Type B pancreatic cell (in vitro differentiated cells): ENCODE measurements at places on chromosomes 1 and 21. TPM values are rescaled to one million over a fixed set of nuclear protein-coding genes. Genes with fewer than 3 reads are reported as not detected.

- H3K4me3 ChIP-seq, result no peak overlapping the region
- H3K27ac ChIP-seq, result no peak overlapping the region
- H3K36me3 ChIP-seq, result peaks cover 25% of the 10 kb centered on the region
- H3K27me3 ChIP-seq, result no peaks in the 10 kb centered on the region
- peaks cover 38% of the 10 kb centered on the region for H3K4me1 ChIP-seq
- no peak for DNase-seq
Measured at GRCh38 chr1:150472601-150473200, 14.5 kb upstream of the TARS2 start.

Gene PIGR
- total RNA-seq, result 16.9 and 30.1 TPM in 2 replicates

DNA sequence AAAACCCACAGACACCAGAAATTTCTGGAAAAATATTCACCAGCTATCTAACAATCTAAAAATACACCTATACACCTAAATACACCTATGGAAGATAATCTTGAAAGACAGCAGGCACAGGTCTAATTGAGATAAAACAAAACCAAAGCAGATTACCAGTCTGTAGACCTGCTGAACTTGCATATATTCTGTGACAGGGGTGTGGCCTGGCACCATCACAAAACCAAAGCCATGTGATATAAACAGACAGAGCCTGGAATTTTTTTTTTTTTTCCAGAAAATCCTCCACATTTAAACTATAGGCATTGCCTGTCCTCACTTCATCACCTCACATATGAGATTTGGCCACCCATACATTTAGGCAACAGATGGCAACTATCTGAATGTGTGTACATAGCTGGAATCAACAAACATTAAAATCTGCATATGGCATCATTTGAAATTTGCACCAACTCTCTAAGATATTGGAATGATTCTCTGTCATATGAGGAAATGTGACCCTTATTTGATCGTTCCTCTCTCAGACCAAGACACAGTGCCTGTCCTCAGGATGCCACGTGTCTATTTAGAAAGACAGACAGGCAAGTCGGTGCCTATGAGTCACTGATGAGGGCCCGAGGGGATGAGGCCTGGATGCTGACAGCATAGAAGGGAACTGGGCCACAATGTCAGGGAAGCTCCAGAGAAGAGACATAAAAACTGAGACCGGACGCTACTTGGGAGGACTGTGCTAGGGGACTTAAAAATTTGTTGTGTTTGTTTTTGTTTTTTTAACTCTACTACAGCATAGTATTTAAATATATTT is 32.6 kb downstream of the NMNAT2 start:
- peaks cover 8% of the 10 kb centered on the region for H3K4me1 ChIP-seq
- H3K27ac ChIP-seq, result no peak overlapping the region
- no peaks in the 10 kb centered on the region for H3K27me3 ChIP-seq

- H3K4me3 ChIP-seq, result no peak overlapping the region
- no peaks in the 10 kb centered on the region for H3K36me3 ChIP-seq
- no peaks in the 10 kb centered on the region for H3K4me1 ChIP-seq
- no peaks in the 10 kb centered on the region for H3K27me3 ChIP-seq
- peak overlapping the region; percentile 35 for H3K27ac ChIP-seq
Measured at GRCh38 chr1:185017338-185017737, 28.0 kb upstream of the RNF2 start.

DNA sequence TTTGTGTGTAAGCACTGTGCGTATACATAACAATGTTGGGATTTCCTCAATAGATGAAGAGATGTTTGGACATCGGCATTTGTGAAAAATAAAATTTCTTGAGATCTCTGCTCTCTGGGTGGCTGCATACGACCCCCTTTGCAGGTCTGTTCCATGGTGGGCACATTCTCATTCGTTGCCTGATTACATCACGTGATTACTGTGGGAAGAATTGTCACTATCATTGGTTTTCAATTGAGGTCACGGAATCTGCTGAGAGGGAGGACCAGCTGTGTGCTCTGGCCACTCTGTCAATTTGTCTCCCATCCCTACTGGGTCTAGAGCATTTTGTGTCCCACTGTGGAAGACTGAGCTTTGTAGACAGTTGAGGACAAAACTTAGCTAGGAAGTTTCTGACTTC is 81.8 kb downstream of the DISC1 start:
- no peak overlapping the region for H3K4me3 ChIP-seq
- H3K27ac ChIP-seq, result no peak overlapping the region
- H3K27me3 ChIP-seq, result peaks cover 4% of the 10 kb centered on the region
- no peak for DNase-seq
- H3K4me1 ChIP-seq, result no peaks in the 10 kb centered on the region

DNA sequence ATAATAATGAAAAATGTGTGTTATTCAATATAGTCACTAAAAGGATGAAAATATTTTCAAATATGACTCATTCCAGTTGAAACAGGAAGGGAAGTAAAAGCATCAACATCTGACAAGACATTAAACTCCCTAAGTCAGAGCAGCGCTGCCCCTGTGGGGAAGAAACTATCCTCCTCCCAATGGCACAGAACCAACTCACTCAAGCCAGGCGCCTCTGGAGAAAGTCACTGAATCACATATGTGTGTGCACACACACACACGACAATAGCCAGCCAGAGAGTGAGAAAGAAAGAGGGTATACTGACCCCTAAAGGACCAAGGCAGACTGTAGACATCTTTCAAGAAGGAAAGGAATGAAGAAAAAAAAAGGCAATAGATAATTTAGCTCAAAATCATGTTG is 126.9 kb downstream of the SETD4 start:
- peaks cover 3% of the 10 kb centered on the region for H3K4me1 ChIP-seq
- no peak overlapping the region for H3K27ac ChIP-seq
- no peaks in the 10 kb centered on the region for H3K36me3 ChIP-seq
- DNase-seq, result no peak
- peaks cover 3% of the 10 kb centered on the region for H3K27me3 ChIP-seq

DNA sequence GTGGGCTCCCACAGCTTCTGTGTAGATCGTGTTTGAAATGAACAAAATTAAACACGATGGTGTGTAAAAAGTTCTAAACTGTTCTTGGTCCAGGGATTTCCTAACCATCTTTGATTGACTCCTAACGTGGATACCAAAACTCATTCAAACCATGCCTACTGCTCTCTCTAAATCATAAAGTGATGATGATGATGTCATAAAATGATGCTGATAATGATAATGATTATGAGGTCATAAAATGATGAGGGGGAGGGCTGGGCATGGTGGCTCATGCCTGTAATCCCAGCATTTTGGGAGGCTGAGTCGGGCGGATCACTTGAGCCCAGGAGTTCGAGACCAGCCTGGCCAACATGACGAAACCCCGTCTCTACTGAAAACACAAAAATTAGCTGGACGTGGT is 133.3 kb upstream of the COA6 start:
- H3K4me1 ChIP-seq, result peaks cover 7% of the 10 kb centered on the region
- no peak overlapping the region for H3K27ac ChIP-seq
- DNase-seq, result no peak

GRCh38 chr1:169161496-169162194 is 55.2 kb downstream of the ATP1B1 start:
- no peaks in the 10 kb centered on the region for H3K27me3 ChIP-seq
- H3K4me1 ChIP-seq, result no peaks in the 10 kb centered on the region
- no peak for DNase-seq
- no peaks in the 10 kb centered on the region for H3K36me3 ChIP-seq

GRCh38 chr1:156826630-156827029 is 10.0 kb upstream of the SH2D2A start:
- peaks cover 5% of the 10 kb centered on the region for H3K4me1 ChIP-seq
- H3K27ac ChIP-seq, result no peak overlapping the region
- H3K36me3 ChIP-seq, result no peaks in the 10 kb centered on the region
- H3K27me3 ChIP-seq, result peaks cover 57% of the 10 kb centered on the region

DNA sequence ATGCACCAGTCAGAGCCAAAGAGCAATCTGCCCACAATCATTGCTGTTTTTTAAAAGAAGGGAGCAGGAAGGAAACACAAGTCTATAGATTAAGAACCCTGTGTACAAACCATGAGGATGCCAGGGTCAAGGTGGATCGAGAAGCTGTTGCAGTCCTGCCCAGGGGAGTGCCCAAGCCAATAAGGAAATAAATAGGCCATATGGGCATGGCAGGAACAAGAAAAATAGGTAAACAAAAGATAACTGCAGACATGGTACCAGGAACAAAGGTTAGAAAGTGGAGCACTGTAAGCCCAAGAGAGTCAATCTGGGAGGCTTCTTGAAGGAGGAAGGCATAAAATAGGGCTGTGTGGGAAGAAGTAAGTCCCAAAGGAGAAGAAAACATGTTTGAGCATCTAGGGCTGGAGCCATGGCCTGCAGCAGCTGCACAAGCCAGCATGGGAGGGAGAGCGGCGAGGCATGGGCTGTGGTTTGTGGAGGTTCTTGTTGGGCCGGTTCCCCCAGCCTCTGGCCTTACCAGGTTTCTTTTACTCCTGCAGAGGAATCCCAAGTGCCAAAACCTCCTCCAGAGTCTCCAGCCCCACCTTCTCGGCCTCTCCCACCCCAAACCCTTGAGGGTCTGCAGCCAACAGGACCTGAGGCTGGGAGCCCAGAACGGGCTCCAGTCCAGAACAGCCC is 13.6 kb downstream of the INAVA start:
- H3K4me3 ChIP-seq, result no peak overlapping the region
- peaks cover 10% of the 10 kb centered on the region for H3K36me3 ChIP-seq
- DNase-seq, result no peak
- H3K27ac ChIP-seq, result peak overlapping the region; percentile 22
- no peaks in the 10 kb centered on the region for H3K4me1 ChIP-seq

GRCh38 chr1:198967566-198967965 is 328.7 kb downstream of the PTPRC start:
- H3K4me1 ChIP-seq, result no peaks in the 10 kb centered on the region
- DNase-seq, result no peak
- no peak overlapping the region for H3K27ac ChIP-seq
- no peaks in the 10 kb centered on the region for H3K27me3 ChIP-seq
- no peak overlapping the region for H3K4me3 ChIP-seq

Gene GJB3
- total RNA-seq, result 6.5 and 19.5 TPM in 2 replicates

Gene DMBX1
- 0.10 TPM in 1 of 2 replicates, not detected in the other for total RNA-seq

DNA sequence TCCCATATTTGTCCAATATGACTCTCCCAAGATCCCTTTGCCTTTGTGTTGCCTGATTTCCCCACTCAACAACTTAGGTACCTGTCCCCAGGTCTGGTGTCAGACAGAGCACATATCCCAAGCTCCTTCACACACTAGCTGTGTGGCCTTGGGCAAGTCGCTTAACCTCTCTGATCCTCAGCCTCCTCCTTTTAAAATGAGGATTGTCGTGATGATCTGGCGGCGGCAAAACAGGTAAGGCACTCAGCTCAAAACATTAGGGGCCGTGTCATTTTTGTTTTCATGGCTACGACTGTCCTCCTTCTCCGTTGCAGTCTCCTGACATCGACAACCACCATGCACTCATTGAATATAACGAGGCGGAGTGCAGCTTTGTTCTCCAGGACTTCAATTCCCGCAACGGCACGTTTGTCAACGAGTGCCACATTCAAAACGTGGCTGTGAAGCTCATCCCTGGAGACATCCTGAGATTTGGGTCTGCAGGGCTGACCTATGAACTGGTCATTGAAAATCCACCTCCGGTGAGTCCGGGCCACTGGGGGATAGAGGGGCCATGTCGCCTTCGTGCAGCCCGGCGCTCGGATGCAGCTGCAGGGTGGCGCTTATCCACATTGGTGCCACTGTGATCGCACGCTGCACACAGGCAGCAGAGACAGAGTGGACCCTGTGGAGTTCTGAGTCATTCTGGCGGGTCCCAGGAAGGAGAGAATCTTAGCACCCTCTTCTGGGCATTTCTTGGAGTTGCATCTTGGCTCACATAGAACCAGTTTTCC is 25.2 kb downstream of the FHAD1 start:
- H3K27ac ChIP-seq, result peak overlapping the region; percentile 63
- no peaks in the 10 kb centered on the region for H3K36me3 ChIP-seq
- peaks cover 4% of the 10 kb centered on the region for H3K27me3 ChIP-seq

Gene LYPD8
- total RNA-seq, result not detected in 2 replicates

- H3K4me1 ChIP-seq, result peaks cover 39% of the 10 kb centered on the region
- no peaks in the 10 kb centered on the region for H3K36me3 ChIP-seq
- H3K27me3 ChIP-seq, result no peaks in the 10 kb centered on the region
- H3K4me3 ChIP-seq, result peak overlapping the region; percentile 91
- peak overlapping the region; percentile 99 for H3K27ac ChIP-seq
Measured at GRCh38 chr1:26692793-26693490, 2.9 kb upstream of the ARID1A start.

Gene ETNK2
- total RNA-seq, result 7.3 and 10.0 TPM in 2 replicates

GRCh38 chr1:100443811-100444571 is 91.7 kb downstream of the CDC14A start:
- H3K4me1 ChIP-seq, result peaks cover 27% of the 10 kb centered on the region
- peaks cover 11% of the 10 kb centered on the region for H3K36me3 ChIP-seq
- peak overlapping the region; percentile 95 for H3K27ac ChIP-seq
- peak overlapping the region; percentile 69 for H3K4me3 ChIP-seq
- H3K27me3 ChIP-seq, result no peaks in the 10 kb centered on the region

Gene OR2L8
- total RNA-seq, result not detected in 2 replicates

Gene GJB4
- 0.48 and 0.50 TPM in 2 replicates for total RNA-seq

Gene GUCA2A
- 2.9 and 7.4 TPM in 2 replicates for total RNA-seq

- H3K36me3 ChIP-seq, result peaks cover 8% of the 10 kb centered on the region
- H3K4me1 ChIP-seq, result peaks cover 18% of the 10 kb centered on the region
- H3K4me3 ChIP-seq, result peak overlapping the region; percentile 61
- peaks cover 2% of the 10 kb centered on the region for H3K27me3 ChIP-seq
Measured at GRCh38 chr1:13697738-13698137, 2.2 kb upstream of the PRDM2 start.

- H3K36me3 ChIP-seq, result no peaks in the 10 kb centered on the region
- DNase-seq, result no peak
- H3K27me3 ChIP-seq, result peaks cover 3% of the 10 kb centered on the region
Measured at GRCh38 chr1:151193856-151194255, 3.9 kb upstream of the VPS72 start.

- H3K4me1 ChIP-seq, result no peaks in the 10 kb centered on the region
- H3K27ac ChIP-seq, result no peak overlapping the region
- peaks cover 6% of the 10 kb centered on the region for H3K27me3 ChIP-seq
- DNase-seq, result no peak
Measured at GRCh38 chr21:44564886-44565598, 6.4 kb upstream of the KRTAP10-3 start.

DNA sequence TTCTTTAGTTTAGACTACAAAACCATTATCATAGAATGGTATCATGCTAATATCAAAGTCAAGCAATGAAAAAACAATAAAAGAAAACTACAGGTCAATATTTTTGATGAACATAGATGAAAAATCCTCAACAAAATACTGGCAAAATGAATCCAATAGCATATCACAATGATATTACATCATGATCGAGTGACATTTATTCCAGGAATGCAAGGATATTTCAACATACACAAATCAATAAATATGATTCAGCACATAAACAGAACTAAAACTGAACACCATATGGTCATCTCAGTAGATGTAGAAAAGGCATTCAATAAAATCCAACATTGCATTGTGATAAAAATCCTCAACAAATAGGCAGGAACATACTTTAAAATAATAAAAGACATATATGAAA is 1657.7 kb downstream of the KCNT2 start:
- no peaks in the 10 kb centered on the region for H3K36me3 ChIP-seq
- no peaks in the 10 kb centered on the region for H3K4me1 ChIP-seq
- no peak overlapping the region for H3K4me3 ChIP-seq
- no peak for DNase-seq
- no peaks in the 10 kb centered on the region for H3K27me3 ChIP-seq

- no peak overlapping the region for H3K27ac ChIP-seq
- no peak for DNase-seq
- H3K4me1 ChIP-seq, result peaks cover 13% of the 10 kb centered on the region
- H3K4me3 ChIP-seq, result no peak overlapping the region
- peaks cover 68% of the 10 kb centered on the region for H3K27me3 ChIP-seq
Measured at GRCh38 chr1:226553924-226554282, 5.3 kb downstream of the STUM start.

- peak; percentile 60 for DNase-seq
- H3K4me1 ChIP-seq, result peaks cover 14% of the 10 kb centered on the region
- H3K27me3 ChIP-seq, result peaks cover 13% of the 10 kb centered on the region
- H3K27ac ChIP-seq, result no peak overlapping the region
Measured at GRCh38 chr1:53628286-53628955, 110.5 kb downstream of the GLIS1 start.

- DNase-seq, result no peak
- peaks cover 13% of the 10 kb centered on the region for H3K4me1 ChIP-seq
- no peaks in the 10 kb centered on the region for H3K27me3 ChIP-seq
- no peak overlapping the region for H3K27ac ChIP-seq
- peaks cover 60% of the 10 kb centered on the region for H3K36me3 ChIP-seq
Measured at GRCh38 chr21:25970254-25970930, 200.2 kb downstream of the APP start.
